Heart left ventricle (tissue), 16 donors: ENCODE measurements at places on chromosomes 7 and 10. TPM values are rescaled to one million over a fixed set of nuclear protein-coding genes. Genes with fewer than 3 reads are reported as not detected.

Gene TFEC
- 0.42 TPM for polyA plus RNA-seq

Gene DNAJC9
- polyA plus RNA-seq, result 8.7 TPM

Gene NAT16
- polyA plus RNA-seq, result not detected

Gene PITX3
- 9.5 TPM for polyA plus RNA-seq

Gene ADAM22
- polyA plus RNA-seq, result 0.73 TPM

Gene VSTM4
- 5.6 TPM for polyA plus RNA-seq

Gene OR2A7
- 0.19 TPM for polyA plus RNA-seq

Gene ATRNL1
- polyA plus RNA-seq, result 0.23 TPM

Gene PRXL2A
- polyA plus RNA-seq, result 69.9 TPM

Gene MRPL43
- 82.2 TPM for polyA plus RNA-seq

Gene MET
- 11.9 TPM for polyA plus RNA-seq

Gene TMEM236
- 0.23 TPM for polyA plus RNA-seq

Gene PLEKHA1
- polyA plus RNA-seq, result 38.5 TPM

Gene VTI1A
- polyA plus RNA-seq, result 20.2 TPM

Gene SYCE1
- polyA plus RNA-seq, result not detected

Gene COL13A1
- 1.2 TPM for polyA plus RNA-seq

Gene ELN
- polyA plus RNA-seq, result 68.1 TPM

DNA sequence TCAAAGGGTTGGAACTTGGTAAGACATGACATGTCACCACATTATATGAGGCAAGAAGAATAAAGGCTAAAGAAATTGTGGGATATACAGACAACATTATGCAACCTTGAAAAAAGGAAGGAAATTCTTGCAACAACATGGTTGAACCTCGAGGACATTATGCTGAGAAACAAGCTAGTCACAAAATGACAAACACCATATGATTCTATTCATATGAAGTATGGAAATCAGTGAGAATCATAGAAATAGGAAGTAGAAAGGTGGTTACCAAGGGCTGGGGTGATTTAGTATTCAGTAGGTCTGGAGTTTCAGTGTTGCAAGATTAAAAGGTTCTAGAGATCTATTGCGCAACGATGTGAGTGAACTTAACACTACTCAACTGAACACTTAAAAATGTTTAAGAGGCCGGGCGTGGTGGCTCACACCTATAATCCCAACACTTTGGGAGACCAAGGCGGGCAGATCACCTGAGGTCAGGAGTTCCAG lies 126.9 kb upstream of the TBX20 start:
- DNase-seq, result no peak

DNA sequence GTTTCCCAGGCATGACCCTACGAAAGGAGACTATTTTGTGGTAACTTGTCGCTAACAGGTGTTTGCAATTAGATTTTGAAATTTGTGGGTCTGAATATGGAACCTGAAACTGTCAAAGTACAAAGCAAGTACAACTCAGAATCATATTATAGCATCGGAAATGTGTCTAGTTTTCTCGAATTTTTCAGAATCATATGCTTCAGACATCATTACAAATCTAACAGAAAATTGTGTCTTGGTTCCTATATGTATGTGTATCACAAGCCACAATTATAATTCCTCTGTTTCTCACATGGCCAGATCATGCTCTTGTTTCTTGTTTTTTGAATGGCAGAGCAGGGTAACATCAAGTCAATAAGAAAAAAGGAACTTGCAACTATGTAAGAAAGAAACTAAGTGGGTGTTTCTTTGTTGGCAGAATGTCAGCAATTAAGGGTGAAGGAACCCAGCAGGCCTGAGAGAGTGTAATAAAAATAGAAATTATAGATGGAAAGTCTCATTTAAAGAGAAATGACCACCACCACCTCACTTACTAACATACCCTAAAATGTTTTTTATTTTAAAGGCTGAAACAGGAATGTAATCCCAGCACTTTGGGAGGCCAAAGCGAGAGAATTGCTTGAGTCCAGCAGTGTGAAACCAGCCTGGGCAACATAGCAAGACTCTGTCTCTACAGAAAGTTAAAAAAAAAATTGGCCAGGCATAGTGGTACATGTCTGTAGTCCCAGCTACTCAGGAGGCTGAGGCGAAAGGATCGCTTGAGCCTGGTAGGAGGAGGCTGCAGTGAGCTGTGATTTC lies 51.3 kb downstream of the PRTFDC1 start:
- DNase-seq, result no peak

DNA sequence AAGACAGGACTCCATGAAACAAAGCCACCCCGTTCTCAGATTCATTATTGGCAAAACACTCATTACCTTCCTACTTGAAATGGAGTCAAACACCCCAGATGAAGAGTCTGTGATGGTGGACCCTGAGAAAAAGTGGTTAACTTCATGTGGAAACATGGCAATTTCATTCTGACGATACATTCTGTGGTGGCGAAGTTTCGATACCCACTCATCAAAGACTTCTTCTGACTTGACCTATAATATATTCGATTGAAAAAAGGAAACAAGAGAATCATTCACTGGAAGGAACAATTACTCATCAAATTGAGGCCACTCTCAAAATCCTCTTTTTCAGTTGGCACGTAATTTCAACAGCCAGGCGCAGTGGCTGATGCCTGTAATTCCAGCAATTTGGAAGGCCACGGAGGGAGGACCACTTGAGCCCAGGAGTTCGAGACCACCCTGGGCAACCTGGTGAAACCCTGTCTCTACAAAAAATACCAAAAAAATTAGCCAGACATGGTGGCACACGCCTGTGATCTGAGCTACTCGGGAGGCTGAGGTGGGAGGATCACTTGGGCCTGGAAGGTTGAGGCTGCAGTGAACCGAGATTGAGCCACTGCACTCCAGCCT lies 108.8 kb upstream of the GSDME start:
- DNase-seq, result no peak

- DNase-seq, result no peak
Observed at GRCh38 chr7:80613519-80613918, 24.9 kb upstream of the CD36 start.

DNA sequence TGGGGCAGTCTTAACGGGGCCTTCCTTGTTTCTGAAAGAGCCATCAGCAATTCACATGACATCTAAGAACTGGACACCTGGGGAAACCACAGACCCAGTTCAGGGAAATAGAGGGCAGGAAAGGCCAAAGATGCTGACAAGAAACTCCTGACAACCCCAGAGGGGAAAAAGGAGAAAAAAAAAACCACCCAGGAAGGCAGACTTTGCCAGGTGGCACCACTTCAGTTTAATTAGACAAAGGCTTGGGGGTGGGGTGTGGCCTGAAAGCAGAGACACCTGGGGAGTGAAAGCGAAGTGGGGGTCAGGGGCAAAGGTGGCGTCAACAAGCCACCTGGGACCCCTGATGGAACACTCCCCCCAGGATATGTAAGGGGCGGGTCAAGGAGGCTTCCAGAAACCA lies 53.6 kb downstream of the RAB11FIP2 start:
- no peak for DNase-seq

DNA sequence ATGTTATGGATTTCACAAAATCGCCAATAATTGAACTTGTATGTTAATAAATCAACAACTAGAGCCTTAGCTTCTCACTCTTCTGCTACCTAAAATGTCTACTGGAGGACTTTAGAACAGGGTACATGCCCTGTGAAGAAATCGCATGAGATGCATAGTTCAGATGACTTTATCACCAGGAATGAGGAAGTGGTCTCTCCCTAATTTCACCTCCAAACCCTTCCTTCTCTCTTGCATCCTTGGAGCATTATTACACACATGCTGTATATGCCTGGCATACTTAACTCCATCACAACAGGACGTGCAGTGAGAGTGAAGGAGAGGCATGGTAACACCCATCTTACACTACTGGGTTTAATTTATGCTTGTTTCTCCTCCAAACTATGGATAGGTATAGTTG lies 27.8 kb downstream of the RHEB start:
- DNase-seq, result no peak

- DNase-seq, result no peak
Observed at GRCh38 chr7:152462995-152463708, 27.3 kb upstream of the KMT2C start.

GRCh38 chr10:111548084-111548726 lies 471.4 kb downstream of the ADRA2A start:
- no peak for DNase-seq

GRCh38 chr10:99344715-99345114 lies 15.6 kb downstream of the CNNM1 start:
- DNase-seq, result no peak

DNA sequence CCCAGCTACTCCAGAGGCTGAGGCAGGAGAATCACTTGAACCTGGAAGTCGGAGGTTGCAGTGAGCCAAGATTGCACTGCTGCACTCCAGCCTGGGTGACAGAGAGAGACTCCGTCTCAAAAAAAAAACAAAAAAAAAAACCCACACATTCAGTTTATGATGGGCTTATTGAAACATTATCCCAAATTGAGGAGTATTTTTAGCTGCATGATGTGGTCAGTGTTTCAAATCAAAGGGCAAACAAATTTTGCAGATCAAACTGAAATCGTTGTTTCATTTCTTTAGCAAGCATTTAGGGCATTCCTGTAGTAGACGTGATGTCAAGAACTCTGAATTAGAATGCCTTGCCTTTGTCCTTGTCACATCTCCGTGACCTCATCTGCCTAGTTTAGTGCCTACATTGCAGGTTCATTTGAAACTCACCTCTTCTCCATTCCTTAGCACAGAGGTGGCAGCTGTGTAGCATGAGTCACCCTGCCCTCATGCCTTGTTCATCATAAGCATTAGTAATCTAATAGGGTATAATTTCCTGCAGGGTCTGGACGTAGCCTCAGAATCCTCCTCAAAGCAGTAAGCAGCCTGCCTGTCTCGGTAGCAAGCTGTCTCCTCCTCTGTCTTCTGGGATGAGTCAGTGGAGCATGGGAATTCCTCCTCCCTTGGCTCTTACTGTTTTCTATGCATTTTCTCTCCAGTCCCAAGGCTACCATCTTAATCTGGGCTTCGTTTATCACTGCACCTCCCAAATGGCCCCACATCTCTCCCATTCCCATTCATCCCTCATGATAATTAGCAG lies 73.8 kb downstream of the CUL1 start:
- no peak for DNase-seq

DNA sequence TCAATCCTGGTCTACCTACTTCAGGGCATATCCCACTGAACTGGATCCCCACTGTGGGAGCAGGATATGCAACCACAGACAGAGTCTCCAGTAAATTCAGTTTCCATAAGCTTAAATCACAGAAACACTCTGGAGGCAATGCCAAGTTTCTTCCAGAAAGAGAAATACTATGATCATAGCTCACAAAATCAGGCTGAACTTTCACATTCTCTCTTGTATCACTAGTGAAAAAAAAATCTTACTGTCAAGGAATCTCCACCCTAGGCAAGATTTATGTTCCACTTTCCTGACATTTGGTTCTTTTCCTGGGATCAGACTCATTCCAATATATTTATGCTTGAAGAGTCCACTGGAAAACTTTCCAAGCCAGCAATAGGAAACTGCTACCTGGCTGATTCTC lies 749.0 kb downstream of the SUGCT start:
- no peak for DNase-seq

GRCh38 chr10:93309062-93309461 lies 173.1 kb downstream of the MYOF start:
- no peak for DNase-seq

- no peak for DNase-seq
Observed at GRCh38 chr7:41674505-41675023, 28.3 kb downstream of the INHBA start.

GRCh38 chr7:126657137-126657536 lies 595.6 kb downstream of the GRM8 start:
- no peak for DNase-seq

DNA sequence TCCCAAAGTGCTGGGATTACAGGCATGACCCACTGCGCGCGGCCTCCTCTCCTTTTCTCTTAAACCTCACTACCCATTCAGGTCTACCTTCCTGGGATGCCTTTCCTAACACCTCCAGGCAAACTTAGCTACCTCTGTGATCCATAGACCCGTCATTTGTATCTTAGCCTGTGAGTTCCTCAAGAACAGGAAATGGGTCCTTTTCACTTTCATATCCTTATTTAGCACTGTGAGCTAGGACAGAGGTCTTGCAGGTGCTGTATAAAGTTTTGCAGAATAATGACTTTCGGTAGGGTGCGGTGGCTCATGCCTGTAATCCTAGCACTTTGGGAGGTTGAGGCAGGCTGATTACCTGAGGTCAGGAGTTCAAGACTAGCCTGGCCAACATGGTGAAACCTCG lies 215.7 kb downstream of the RELN start:
- DNase-seq, result no peak

- DNase-seq, result no peak
Observed at GRCh38 chr10:101087965-101088364, 26.2 kb downstream of the KAZALD1 start.

DNA sequence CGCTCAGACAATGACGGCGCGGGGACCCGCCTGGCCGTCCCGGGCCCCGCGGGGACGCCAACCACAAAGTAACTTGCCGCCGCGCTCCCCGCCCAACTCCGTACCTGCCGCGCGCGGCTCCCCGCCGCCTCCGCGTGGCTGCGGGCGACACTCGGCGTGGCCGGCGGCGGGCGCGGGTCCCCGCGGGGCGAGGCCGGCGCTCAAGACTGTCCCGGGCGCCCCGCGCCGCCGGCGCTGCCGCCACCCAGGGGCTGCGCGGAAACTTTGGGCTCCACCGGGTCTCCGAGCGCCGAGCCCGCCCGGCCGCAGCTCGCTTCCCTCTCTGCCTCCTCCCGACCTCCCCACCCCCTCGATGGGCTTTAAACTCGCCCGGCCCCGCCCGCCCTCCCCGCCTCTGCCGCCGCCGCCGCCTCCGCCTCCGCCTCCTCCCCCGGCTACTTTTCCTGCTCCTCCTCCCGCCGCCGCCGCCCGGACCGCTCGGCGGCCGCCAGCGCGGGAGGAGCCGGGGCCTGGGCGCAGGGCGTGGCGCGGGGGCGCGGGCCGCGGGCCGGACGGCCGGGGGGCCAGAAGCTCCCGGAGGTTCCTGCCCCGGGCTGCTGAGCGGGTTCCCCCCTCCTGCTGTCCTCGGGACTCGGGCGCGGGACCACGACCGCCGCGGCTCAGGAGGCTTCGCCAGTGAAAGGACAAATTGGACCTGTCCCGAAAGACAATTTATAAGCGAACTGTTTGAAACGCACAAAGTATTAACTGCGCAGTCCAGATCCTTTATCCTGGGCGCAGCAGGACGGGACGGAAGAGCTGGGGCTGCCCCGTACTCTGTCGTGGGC lies 10.6 kb upstream of the GRB10 start:
- peak; percentile 87 for DNase-seq

GRCh38 chr10:77504873-77505257 lies 132.7 kb downstream of the KCNMA1 start:
- no peak for DNase-seq

- no peak for DNase-seq
Observed at GRCh38 chr7:105452085-105452484, 63.4 kb upstream of the SRPK2 start.

DNA sequence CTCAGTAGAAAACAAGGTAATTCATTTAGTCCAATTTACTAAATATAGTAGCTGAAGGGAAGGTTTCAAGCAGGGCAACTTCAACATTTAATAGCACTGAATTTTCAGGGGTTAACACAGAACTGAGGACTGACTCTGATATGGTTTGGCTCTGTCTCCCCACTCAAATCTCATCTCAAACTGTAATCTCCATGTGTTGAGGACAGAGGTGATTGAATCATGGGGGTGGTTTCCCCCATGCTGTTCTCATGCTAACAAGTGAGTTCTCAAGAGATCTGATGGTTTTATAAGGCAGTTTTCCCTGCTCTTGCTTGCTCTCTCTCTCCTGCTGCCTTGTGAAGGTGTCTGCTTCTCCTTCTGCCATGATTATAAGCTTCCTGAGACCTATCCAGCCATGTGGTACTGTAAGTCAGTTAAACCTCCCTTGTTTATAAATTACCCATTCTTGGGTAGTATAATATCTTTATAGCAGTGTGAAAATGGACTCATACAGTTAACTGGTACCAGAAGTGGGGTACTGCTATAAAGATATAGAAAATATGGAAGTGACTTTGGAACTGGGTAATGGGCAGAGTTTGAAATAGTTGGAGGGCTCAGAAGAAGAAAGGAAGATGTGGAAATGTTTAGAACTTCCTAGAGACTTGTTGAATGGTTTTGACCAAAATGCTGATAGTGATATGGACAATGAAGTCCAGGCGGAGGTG lies 9.8 kb upstream of the UMAD1 start:
- no peak for DNase-seq
